ENCODE measurements at places on chromosomes 1 and 21.

DNA sequence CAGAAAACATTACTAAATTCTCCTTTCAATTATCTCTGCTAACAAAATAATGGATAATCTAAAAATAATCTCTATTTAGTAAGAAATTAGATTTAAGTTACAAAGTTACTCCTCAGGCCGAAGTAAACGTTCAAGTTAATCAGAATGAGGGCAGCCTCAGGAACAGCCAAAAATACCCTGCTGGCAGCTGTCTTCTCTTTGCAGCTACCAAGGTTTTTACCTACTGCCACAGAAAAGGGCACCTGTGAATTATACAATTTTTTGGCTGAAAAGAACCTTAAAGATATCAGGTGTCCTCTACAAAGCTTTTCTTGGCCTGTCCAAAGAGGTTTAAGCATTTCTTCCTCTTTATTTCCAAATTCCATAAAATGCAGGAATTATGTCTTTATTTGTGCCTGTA lies 84.4 kb downstream of the AKT3 start:
- no peak for DNase-seq

- peak; percentile 44 for DNase-seq
Observed at GRCh38 chr1:202861420-202862132, 27.4 kb downstream of the RABIF start.

DNA sequence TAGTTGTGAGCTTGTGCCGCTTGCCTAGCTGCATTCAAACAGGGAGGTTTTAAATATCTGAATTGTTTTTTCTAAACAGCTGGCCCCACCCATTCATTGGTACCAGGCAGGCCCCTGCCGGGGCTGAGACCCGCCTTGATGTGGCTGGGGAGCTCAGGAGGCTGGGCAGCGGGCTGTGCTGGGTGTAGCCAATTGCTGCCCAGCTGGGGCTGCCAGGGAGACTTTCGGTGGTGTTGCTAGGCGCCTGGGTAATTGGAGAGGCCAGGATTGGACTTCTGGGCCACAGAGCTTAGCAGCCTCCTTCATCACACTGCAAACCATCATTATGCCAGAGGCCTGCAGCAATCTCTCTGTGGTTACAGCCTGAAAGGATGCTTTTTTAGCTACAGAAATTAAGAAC lies 12.2 kb downstream of the RHBDL2 start:
- DNase-seq, result no peak

DNA sequence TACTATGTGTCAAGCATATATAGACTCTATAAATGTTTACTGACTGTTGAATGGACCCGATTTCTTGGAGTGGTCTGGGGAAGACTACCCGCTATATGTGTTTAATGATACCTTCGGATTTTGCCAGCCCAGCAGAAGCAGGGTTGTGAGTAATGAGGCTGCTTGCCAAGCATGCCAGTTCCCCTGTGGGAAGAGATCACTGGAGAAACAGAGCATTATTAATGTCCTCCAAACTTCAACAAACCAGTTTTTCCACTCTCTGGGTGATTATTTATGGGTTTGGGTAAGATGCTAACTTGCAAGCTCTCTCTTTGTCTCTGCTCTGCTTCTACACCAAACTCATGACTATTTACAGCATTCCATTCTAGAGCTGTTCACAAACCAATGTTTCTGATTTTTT lies 25.1 kb upstream of the PHGDH start:
- DNase-seq, result no peak

GRCh38 chr1:19445417-19446342 lies 39.7 kb downstream of the CAPZB start:
- no peak for DNase-seq

DNA sequence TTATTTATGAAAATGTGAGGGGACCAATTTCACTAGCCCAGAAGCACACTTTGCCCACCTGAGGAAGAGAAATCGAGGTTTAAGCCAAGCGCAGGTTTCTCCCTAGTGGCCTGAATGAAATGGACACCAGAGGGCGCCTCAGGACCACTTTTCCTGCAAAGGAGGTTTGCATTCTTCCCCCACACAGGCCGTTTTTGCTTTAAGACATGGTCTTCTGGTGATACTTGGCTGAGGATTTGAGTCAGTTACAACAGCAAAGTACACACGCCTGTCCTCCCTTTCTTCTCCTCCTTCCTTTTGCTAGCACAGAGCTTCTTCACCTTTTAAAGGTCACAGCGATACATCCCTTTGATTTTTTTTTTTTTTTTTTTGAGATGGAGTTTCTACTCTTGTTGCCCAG lies 5.4 kb downstream of the PLA2G2E start:
- peak; percentile 76 for DNase-seq

DNA sequence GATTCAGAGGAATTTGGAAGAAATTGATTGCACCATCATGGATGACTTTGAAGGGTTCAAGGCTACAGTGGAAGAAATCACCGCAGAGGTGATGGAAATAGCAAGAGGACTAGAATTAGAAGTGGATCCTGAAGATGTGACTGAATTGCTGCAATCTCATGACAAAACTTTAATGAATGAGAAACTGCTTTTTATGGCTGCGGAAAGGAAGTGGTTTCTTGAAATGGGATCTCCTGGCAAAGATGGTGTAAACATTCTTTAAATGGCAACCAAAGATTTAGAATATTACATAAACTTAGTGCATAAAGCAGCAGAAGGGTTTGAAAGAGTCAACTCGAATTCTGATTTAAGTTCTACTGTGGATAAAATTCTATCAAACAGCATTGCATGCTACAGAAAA lies 698.6 kb downstream of the PLA2G4A start:
- DNase-seq, result no peak

- no peak for DNase-seq
Observed at GRCh38 chr1:220448217-220448616, 79.7 kb upstream of the MARK1 start.

DNA sequence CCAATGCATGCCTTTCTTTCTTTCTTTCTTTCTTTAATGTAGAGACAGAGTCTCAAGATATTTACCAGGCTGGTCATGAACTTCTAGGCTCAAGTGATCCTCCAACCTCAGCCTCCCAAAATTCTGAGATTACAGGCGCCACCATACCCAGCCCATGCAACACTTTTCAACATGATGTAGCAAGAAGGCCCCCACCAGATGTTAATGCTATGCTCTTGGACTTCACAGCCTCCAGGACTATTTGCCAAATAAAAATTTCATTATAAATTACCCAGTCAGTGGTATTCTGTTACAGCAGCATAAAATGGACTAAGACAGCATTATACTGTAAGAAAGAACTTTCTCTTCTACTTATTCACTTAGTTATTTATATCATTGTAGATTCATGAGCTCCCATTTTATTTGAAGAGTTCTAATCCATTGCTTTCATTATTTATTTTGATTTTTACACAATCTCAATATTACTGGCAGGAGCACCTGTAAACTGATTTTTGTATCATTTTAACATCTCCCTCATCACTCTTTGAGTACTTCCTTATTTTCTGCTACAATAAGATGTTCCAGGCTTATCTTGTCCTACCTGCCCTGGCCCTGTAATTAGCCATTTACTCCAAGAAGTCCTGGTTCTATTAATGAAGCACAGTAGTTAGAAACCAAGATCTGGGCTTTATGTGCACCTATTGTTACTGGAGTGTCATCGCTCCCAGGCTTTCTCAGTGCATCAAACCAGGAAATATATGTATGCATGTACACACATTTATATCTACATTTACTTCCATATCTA lies 4.8 kb upstream of the RCSD1 start:
- DNase-seq, result no peak

GRCh38 chr21:44872649-44873355 lies 688 bp downstream of the PTTG1IP start:
- DNase-seq, result no peak

DNA sequence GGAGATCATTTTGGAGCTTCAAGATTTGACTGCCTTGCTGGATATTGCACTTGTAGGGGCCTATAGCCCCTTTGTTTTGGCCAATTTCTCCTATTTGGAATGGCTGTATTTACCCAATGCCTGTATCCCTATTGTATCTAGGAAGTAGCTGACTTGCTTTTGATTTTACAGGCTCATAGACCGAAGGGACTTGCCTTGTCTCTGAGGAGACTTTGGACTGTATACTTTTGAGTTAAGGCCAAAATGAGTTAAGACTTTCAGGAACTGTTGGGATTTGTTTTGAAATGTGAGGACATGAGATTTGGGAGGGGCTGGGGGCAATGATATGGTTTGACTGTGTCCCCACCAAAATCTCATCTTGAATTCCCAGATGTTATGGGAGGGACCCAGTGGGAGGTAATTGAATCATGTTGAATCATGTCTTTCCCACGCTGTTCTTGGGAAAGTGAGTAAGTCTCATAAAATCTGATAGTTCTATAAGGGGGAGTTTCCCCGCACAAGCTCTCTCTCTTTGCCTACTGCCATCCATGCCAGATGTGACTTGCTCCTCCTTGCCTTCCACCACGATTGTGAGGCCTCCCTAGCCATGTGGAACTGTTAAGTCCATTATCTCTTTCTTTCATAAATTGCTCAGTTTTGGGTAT lies 276.1 kb downstream of the LMX1A start:
- no peak for DNase-seq

All from CD4-positive, alpha-beta T cell treated with Interleukin-21 for 1 hour (primary cell).